Activated T-cell treated with anti-CD3 and anti-CD28 coated beads for 24 hours (primary cell): ENCODE measurements at places on chromosomes 5 and 9.

DNA sequence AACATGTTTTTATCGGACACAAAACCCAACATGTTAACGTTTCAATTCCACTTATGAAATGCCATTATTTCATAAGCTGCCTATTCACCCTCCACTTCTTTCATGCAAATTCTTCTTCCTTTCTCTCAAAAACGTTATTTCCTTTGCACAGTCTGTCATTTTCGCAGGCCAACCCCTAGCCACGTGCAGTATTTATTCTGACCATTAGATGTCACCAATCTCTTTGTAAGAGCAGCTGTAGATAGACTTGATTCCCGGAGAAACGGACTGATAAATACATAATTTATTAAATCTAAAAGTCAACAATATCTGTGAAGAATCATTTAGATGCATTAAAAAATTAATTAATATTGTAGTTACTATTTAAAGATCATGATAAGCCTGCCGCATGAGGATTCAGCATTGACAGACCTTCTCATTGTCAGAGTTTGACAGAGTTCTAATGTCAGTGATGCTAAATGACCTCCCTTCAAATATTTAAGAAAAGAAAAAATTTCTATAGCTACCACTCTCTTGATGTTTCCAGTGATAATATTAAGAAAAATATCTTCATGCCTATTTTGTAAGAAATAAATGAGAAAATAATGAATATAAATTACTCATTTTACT lies 933.6 kb downstream of the CDH12 start:
- no peak for DNase-seq

- DNase-seq = no peak
These were observed 49.5 kb upstream of the MCCC2 start for GRCh38 chr5:71537687-71538086.

- DNase-seq = peak; percentile 78
These were observed 61.3 kb downstream of the RAPGEF1 start for GRCh38 chr9:131678499-131679111.

DNA sequence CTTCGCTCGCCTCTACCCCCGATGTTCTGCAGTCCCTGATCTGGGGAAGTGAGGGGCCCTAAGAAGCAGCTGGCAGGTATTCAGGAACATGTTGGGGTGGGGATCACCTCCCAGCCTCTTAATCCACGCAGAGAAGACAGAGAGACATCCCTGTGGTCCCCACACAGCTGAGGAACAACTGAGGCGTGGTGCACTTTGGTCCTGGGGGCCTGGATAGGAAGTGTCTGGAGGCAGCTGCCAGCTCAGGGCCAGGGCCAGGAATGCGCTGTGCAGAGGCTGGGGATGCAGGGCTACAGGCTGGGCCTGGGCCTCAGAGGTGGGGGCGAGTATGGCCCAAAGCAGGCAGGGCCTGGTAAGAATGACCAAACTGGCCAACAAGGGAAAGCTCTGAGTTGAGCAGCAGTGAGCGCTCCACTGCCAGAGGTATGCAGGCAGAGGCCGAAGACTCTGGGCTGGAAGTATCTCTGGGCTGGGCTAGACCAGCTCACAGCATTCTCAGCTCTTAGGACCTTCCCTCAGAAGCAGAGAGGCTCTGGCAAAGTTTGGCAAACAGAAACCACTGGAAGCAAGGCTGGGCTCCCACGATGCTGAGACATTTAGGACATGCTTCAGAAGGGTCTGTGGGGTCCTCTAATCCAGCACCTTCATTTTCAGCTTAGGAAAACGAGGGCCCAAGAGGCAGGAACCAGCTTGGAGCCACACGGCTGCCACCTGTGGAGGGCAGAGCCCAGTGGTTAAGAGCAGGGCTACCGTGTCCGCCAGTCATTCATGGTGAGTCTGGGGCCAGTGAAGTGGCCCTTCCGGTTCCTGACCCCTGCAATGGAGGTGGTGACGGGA lies 174.4 kb downstream of the GAPVD1 start:
- DNase-seq = no peak
